HuH-7.5 (cell line): ENCODE measurements at places on chromosomes 5 and 9.

GRCh38 chr5:14270209-14270702, 127.1 kb downstream of the TRIO start:
- DNase-seq = peak; percentile 27

DNA sequence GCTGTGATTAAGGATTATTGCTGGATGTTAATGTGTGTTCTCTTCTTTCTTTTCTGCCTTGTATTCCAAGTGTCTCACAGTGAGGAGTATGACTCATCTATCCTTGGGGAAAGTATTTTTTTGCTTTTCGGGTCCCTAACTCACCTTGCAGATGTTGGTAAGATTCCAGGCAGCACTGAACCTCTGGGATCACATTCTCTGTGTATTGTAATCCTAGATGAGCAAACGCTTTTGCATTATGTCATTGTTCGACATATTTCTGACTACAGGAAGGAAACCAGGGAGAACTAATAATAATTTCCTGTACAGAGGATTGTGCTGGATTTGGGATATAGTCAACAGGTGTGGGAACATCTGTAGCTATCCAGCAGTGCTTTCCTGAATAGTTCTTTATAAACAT, 246.1 kb upstream of the TUT7 start:
- DNase-seq = no peak

- no peak for DNase-seq
These were observed 54.9 kb downstream of the SLC44A1 start for GRCh38 chr9:105299190-105299854.

DNA sequence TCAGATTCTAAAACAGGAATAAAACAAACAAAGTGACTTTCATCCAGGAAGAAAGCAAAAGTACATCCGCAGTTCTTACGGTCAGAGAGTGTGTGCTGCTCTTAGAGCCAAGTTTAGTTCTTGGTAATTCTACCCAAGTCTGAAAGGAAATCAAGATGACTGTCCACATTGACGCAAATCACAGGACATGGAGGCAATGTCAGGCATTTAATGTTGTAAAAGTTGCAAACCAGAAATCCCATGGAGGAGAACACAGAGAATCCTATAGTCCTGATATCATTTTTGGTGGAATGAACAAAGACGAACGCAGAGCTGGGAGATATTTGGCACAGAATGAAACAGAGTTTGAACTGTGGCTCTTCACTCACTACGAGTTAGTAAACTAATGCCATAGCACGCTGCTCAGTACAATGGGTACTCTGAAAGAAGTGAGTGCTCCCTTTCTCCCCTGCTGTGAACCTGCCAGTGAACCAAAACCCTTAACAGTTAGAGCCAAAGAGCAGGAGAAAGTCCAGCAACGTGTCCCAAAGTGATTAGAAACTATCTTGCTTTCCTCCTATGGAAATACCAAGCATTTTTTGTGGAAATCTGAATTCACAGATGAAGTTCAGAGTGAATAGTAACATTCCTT, 74.3 kb downstream of the MUSK start:
- no peak for DNase-seq

GRCh38 chr5:135709208-135709575, 125.3 kb upstream of the SLC25A48 start:
- no peak for DNase-seq

- no peak for DNase-seq
These were observed 2.0 kb upstream of the ZNF622 start for GRCh38 chr5:16467363-16468219.

DNA sequence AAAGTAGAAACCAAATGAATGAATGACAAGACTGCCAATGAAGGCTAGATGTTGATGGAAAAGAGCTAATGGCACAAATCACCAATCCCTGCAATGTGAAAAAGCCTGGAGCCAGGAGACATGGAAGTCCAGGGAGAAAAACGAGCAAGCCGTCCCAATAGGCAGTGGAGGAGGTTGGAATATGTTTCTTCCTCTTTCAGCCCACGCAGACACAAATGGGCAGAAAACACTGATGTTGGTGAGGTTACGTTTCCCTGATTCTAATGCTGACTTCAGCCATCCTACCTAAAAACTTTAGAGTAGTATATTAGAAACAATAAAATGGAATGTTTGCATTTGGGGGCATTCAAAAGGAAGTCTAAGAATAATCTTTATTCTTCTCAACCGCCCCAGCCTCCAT, 23.9 kb upstream of the KIF2A start:
- no peak for DNase-seq

DNA sequence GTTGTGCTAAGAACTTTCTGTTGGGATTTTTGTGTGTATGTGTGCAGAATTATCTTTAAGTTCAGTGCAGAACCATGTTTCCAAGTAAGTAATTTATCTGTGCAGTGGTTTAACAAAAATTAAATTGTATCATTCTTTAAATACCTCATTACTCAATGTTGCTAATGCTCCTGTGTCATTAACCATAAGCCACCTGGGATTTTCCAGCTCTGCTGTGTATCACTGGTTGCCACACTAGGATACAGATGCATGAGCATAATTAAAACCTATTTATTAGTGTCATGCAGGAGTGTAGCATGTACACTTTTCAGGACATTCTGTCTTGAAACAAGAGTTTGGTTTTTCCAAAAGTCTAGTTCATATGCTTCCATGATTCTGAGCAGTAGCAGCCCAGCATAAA, 120.4 kb upstream of the PTGER4 start:
- no peak for DNase-seq

GRCh38 chr5:125180231-125180829, 433.9 kb upstream of the ZNF608 start:
- no peak for DNase-seq

DNA sequence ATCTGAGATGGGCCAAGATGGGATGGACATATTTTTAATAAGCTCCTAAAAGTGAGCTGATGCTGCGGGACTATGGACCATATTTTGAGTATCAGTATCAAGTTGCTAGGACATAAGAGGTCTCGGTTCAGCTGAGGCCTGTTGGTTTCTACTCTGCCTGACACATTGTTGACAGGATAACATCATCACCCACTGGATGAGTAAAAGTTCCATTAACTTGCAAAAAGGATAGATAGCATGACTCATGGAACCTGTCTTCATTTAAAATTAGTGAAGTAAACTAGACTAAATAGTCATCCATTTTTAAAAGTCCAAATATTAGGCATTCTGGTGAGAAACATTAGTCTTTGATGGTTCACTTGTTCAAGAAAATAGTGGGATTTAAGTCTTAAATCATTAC, 33.3 kb downstream of the PARP8 start:
- DNase-seq = no peak

DNA sequence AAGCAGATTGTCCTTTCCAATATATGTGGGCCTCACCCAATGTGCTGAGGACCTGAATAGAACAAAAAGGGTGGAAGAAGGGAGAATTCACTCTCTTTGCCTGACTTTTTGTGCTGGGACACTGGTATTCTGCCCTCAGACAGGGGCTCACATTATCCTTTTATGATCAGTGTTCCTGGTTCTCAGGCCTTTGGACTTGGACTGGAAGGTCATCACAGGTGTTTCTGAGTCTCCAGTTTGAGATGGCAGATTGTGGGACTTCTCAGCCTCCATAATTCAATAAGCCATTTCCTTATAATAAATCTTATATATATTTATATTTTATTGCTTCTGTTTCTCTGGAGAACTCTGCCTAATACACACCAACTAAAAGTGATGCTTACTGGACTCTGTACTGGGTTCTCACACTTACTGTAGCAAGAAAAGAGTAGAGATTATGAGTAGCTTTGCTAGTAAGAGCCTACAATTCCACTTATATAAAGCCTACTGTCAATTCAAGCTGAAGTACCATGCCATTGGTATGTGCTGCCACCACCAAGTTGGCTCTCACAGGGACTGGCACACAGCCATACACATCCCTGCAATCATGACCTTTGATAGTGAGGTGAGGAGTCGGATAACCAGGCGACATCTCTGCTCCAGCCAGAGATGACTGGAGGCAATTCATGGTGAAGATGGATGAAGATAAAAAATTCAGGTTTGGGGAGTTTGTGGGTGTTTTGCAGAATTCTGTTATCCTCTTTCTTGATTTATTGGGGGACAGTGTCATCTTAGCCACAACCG, 130.7 kb upstream of the NR3C1 start:
- DNase-seq = no peak

GRCh38 chr5:73591698-73592501, 26.4 kb downstream of the UTP15 start:
- no peak for DNase-seq

DNA sequence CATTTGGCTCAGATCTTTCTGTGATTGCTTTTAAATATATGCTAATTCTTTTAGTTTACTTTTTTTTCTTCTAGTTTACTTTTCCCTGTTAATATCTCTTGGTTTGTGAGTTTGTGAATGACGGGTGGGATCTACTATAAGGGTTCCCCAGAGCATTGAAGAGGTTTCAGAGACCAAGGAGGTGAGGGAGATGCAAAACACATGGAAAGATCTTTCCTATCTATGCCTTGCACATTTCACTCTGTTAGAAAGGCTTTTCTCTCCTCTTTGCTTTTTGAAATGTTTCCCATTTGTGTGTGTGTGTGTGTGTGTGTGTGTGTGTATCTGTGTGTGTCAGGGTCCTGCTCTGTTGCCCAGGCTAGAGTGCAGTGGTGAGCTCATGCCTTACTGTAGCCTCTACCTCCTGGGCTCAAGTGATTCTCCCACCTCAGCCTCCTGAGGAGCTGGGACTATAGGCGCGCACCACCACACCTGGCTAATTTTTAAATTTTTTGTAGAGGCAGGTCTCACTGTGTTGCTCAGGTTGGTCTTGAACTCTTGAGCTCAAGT, 50.7 kb downstream of the CNTLN start:
- no peak for DNase-seq

DNA sequence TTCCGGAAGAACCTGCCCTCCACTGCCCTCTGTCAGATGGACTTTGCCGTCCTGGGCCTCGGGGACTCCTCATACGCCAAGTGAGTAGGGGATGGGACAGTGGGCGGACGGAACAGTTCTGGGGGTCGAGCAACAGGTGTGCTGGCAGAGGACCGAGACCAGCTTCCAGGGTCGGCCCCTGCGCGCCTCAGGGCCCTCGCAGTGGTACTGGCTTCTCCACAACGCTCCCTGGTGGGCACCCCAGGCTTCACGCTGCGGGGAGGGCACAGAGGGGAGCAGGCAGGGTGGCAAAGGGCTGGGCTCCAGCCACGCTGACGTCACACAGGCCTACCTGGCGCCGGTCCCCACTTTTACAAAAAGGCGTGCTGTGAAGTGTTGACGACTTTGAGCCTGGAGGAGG, 7.0 kb downstream of the NDOR1 start:
- DNase-seq = no peak

GRCh38 chr5:60402161-60402785, 297.7 kb downstream of the DEPDC1B start:
- DNase-seq = no peak

- DNase-seq = no peak
These were observed 165.0 kb downstream of the SYK start for GRCh38 chr9:90966480-90967144.

GRCh38 chr5:142545650-142546322, 140.1 kb downstream of the FGF1 start:
- DNase-seq = no peak

DNA sequence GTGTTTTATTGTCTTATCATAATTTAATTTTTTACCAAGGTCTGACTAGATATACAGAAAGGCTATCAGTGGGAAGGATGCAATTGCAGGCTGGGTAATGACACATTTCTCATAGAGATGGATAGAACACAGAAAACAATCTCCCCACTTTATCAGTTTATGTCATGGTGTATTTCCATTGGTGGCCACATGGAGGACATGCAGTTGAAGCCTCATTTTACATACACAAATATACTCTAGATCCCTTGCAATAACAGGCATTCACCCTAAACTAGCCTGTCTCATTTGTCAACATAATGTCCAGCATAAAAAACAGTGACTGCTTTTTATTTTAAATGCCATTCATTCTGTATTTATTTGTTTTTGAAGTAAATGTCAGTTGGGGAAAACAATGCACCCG, 526.3 kb downstream of the GABRG2 start:
- no peak for DNase-seq

- DNase-seq = no peak
These were observed 431.0 kb downstream of the ENC1 start for GRCh38 chr5:74209571-74209970.

- DNase-seq = no peak
These were observed 15.4 kb downstream of the SERINC5 start for GRCh38 chr5:80240368-80240986.

- peak; percentile 74 for DNase-seq
These were observed 193.1 kb downstream of the PAX5 start for GRCh38 chr9:36840898-36841536.

DNA sequence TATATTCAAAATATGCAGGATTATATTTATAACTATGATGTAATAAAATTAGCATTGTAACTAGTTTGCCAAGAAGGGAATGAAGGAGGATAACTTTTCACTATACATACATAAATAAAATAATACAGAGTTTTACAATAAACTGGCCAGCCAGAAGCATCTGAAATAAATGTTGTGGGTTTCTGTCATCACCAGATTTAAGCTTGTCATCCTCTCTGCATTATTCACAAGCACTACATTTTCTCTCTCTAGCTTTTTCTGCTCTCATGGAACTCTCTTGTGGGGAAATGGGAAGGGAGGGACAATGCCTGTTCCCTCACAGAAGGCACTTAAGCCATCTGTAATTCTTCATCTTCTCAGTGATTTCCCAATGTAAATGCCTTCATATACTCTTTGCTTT, 626.8 kb downstream of the SEMA5A start:
- DNase-seq = no peak

DNA sequence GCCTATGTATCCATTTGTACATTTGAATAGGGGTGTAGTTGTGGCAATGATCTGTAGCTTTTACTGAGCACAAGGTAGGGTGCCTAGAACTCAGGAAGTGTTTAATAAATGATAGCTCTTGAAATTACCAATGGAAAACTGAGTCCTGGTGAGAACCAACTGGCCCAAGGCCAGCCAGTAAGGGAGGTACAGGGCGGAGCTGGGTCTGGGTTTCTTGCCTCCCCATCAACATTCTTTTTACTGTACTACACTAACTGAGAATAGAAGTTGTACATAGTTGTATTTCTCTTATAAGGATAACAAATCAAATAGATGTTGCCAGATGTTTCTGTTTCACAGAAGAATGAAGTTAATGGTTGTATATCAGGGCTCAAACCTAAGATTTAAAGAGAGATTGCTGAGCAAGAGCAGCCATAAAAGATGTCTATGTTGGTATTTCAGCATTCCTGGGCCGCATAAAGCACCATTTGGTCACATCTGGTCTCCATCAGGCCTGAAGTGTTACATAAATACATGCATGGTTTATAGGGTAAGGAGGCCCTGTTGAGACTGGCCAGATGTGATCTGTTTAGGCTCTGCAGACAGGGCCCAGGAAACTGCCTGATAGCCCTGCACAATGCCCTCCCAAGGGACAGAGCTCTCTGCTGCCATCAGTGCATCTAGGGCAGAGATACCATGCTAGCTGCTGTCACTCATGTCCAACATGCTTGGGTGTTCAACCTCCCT, 210.5 kb downstream of the NXNL2 start:
- DNase-seq = no peak
